Sciatic nerve (tissue), 2 donors: ENCODE measurements at places on chromosomes 3 and 15. TPM values are rescaled to one million over a fixed set of nuclear protein-coding genes. Genes with fewer than 3 reads are reported as not detected.
A peak's percentile ranks its signal among the peaks of the same experiment; 100 is the strongest.

DNA sequence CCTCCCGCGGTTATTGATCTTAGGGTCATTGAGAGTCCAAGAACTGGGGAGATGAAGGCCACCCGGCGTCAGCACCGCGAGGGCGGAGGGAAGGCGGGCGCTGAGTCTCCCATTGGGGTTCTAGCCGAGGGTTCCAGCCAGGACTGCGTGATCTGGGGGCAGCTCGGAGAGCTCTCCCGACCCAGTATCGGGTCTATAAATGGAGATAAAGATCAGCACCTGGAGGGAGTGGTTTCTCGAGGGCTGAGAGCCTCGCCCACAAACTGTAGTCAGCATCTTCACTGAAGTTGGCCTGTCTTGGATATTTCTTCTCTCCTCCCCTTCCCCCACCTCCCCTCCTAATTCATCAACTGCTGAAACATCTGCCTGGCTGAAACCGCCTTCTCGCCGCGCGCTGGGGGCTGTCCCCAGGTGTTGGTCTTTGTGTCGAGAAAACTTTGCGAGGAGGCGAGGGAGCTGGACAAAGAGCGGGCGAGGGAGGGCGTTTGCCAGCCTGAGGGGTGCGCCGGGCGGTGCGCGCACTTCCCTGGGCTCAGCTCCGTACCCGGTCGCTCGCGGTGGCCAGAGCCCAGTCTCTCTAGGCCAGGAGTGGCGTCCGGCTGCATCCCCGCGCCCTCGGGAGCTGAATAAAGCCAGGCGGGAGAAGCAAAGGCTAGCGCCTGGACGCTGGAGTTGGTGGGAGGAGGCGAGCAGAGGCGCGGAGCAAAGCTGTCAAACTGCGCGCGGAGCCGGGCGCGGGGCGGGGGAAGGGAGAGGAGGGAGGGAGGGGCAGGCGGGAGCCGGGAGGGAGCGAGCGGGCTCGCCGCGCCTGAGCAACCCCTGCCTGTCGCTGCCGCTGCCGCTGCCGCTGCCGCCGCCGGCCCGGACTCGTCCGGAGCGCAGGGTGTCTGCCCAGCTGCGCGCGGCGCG is at the start of gene ST8SIA2:
ST8SIA2 (plus strand) TSS at position 811 of the 909 bp plus-strand sequence. CDS start 184 bp downstream, outside the sequence.
- DNase-seq: no peak

DNA sequence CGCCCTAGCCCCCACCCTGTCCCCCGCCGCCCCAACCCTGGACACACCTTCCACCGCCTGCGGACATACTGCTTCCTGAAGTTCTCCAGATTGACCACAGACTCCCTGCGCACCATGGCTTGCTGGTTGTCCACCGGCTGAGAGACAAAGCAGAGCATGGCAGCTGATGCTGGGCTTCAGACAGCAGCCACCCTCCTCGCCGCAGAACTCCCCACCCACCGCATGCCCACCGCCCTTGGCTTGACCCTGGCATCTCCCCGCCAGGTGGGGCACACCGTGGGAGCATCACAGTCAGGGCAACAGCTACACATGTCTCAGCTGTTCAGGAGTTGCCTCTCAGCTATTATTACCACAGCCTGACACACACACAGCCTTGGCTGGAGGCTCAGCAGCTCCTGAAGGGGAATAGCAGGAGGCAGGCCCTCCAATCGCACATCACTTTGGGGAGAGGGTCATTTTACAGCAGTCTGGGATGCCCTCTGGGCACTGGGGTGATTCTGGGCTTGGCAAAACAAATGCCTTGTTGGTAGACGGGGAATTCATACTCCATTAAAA is 78.4 kb upstream of the HERC1 start:
- no peak for DNase-seq

DNA sequence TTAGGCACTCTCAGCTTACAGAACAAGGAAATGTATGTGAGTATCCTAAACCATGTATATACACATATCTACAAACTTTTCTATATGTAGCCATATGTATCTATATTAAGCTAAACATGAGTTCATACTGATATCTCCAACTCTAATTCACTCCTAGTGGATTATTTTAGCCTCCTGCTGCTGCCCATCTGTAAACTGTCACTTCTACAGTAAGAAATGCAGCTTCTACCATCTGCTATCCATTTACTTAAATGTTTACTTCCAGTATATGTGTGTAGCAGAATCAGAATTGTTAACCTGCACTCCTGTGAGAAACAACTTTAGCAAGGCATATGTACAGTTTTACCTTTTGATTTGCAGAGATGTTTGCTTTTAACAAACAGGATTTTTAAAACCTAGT is 478.5 kb upstream of the CBLB start:
- DNase-seq: no peak

- no peak for DNase-seq
Observed at GRCh38 chr3:51968170-51968775, 1.0 kb upstream of the PCBP4 start.

Gene CPB1
- 5.0 TPM for total RNA-seq

Gene FSTL1
- total RNA-seq: 480 TPM

Gene AHSG
- total RNA-seq: not detected

DNA sequence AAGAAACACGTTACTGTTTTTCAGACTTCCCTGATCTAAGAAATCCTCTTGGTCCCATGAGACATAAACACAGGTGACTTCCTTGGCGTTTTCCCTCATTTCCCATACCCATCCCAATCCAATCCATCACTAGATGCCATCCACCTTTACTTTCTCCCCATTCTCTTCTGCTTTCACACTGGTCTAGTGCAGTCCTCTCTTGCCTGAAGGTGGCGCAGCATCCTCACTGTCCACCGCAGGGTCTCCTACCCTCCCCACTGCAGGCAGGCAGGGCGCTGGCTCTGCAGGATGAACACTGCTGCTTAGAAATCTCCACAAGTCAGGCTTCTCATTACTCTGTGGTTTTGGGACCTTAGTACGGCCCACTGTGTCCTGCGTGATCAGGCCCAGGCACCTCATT is 58.2 kb downstream of the RAB7A start:
- DNase-seq: no peak

DNA sequence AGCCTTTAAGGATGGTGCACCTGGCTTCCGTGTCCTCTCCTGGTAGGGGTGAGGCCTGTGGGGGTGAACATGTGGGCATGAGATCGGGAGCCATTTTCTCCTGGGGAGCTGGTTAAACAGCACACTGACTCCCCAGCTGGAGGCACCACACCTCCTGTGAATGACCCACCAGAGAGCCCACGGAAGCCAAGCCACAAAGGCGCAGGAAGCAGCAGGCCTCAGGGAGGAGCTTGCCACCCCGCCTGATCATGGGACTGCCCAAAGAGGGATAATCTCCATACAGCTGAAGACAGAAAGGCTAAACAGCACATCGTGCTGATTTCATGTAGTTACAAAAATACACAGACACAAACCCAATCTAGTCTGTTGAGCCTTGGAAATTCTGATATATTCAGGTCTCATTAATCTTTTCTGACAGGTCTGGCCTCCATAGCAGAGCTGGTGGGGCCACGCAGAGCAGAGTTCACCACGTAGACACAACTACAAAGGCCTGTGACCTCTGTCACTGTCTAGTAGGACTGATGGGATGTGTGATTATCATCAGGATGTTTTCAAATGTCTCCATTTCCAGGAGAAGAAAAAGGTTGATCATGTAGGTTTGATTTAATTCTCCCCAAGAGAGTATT is 75.2 kb downstream of the DUT start:
- peak; percentile 69 for DNase-seq

- DNase-seq: no peak
Observed at GRCh38 chr3:171860830-171861535, 17.8 kb downstream of the TMEM212 start.

- no peak for DNase-seq
Observed at GRCh38 chr3:122484985-122485384, 29.8 kb downstream of the KPNA1 start.

DNA sequence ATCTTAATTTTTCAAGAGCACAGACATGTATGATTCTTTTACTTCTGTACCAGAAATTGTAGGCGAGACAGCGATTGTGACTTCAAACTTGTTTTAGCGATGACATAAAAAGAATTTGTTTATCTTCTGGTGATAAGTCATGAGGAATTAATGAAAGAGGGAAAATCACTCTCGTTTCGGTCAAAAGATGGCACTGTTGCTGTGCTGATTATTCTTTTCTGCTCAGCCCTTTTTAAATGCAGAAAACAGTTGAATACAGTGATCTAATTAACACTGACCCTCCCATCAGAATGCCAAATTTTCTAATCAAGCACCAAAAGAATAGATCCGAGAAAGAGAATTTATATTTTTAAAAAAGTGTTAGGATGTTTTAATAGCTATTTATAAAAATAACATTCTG is 52.6 kb downstream of the NSUN3 start:
- DNase-seq: no peak

- no peak for DNase-seq
Observed at GRCh38 chr15:88918738-88919137, 5.6 kb upstream of the MFGE8 start.

DNA sequence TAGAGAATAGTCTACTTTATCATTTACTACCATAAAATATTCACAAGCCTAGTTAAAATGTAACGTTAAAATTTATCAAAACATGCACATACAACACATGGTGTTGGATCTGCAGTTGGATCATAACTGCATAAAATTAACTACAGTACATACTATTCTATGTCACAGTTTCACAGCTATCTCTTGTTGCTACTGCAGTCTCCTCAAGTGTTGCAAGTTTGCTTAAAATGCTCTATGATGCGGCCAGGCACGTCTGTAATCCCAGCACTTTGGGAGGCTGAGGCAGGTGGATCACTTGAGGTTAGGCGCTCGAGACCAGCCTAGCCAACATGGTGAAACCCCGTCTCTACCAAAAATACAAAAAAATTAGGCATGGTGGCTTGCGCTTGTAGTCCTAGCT is 10.3 kb downstream of the PPP1R2 start:
- DNase-seq: no peak
